ENCODE measurements at places on chromosomes 2 and 18.

- DNase-seq, result no peak
Observed at GRCh38 chr18:9405130-9405529, 70.2 kb upstream of the RALBP1 start.

- peak; percentile 41 for DNase-seq
Observed at GRCh38 chr2:172079838-172080640, 5.3 kb upstream of the DLX1 start.

DNA sequence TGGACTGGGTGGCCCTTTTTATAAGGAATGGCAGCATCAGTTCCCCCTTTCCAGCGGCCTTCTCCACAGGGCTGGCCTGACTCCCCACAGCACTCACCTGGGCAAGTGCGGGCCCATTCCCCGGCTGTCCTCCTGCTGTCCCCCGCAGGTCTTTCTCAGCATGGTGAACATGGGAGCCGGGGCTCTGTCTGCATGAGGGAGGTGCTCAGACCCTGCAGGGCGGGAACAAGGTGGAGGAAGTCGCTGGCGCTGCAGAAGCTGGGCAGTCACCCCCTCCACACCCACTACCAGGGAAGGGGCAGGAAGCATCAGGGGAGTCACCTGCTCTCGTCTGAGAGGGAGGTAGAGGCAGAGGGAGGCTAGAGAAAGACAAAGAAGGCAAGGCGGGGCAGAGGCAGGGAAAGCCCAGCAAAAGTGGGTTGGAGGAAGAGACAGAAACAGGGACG is 12.2 kb downstream of the HES6 start:
- DNase-seq, result no peak

- no peak for DNase-seq
Observed at GRCh38 chr2:42371611-42372473, 10.8 kb upstream of the COX7A2L start.

DNA sequence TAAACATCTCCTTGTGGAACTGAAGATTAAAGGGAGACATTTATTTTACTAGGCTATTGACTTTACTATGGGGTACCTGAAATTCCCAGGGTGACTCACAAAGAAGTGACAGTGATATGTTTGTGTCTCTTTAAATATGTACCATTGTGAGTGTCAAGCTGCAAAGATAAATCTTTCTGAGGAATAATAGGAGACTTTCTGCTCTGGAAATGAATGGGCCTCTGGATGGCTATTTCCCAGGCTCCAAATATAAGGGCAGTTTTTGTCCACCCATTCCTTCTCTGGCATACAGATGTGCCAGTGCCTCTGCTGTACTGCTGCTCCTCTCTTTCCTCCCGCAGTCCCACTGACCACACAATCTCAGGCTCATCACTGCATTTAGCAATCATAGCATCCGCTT is 586.4 kb upstream of the CNTNAP5 start:
- no peak for DNase-seq

DNA sequence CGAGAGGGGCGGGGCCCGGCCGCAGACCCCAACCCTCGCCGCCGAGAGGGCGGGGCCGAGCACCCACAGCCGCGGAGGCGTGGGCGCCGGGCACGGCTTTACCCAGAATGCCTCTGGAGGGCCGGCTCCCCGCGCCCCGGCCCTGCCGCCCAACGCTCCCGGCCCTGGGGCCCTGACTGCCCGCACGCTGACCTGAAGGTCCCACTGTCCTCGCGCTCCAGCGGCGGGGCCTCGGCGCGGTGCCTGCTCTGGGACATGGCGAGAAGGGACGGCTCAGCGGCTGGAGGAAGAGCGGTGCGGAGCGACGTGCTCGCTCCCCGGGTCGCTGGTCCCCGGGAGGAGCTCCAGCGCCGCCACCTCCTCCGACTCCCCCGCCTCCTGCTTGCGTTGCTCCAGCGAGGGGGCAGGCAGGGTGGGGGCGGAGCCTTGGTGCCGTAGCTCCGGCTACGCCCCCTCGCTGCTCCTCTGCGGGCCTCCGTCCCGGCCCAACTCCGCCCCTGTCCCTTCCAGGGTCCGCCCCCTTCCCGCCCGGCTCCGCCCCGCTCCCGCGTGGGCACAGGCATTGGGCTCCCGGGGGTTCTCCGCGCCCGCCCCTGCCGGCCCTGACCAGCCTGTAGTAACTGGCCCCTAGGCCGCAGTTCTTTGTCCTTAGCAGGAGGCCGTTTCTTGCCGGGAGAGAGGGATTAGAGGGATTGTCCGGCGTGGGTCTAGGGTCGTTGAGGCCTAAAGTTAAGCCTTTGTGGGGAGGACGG is at the start of the genes PJVK and PRKRA:
TSS of gene PJVK (plus strand) at position 605 of the 752 bp plus-strand sequence. CDS start 2,032 bp downstream, outside the sequence.
TSS of gene PRKRA (minus strand) at position 402 of the 752 bp plus-strand sequence. CDS start at position 257, 145 bp downstream.
- DNase-seq, result peak; percentile 76

DNA sequence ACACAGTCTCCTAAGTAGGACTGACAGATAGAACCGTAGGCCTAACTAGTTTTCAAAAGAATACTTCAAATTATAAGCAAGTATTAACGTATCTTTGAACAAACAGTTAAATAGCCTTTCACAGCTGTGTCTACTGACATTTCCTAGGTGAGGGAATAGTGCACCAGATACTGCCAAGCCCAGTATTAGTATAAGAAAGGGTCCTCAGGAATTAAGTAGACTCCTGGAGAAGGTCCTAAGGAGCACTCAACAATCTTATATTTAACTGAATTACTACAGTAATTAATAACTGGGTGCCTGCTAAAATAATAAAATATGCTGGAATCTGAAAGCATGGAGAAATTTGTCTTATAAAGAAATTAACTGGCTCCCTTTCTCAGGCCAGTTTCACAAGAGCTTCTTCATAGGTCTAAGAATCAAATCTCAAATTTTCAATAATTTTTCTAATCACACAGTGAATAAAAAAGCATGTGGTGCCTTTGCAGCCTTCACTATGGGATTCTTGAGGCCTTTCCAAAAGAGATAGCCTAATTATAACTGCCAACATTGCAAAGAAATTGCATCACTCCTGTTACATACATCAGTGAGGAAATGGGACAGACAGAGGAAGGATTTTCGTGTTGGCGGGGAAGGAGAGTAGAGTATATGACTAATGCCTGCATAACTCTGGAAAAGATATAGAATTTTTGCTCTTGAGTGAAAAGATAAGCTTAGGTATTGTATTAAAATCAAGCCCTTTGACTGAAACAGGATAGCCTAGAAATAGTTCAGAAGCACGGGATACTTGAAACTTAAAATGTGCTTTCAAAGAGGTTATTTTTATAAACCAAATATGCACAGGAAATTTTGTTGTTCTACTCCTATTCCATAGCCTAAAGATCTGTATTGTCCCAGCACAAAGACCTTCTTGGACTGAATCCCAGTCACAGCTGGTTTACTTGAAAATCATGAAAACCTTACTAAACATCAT is 228.6 kb upstream of the STK17B start:
- DNase-seq, result no peak

DNA sequence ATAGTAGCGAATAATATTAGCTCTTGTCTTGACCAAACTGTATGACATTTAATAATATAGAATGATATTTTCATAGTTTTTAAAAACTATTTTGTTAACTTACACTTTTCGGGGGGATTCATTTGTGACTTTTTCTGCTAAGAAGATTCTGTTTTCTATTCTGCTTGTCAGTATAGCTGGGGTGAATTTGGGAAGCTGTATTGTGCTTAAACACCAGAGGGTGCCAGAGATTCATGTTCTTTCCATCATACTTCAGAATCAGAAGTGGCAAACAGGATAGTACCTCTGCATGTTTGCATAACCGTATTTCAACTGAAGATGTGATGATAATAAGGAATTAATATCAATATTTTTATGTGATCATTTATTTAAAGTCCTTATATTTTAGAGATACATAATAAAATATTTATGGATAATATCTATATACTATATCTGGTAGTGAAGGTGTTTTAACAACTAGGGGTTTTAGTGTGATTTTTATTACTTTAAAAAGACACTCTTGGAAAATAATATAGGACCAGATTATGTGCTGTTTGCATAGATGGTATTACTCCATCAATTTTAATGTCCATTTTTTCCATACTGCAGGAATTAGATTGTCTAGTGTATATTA is 81.0 kb downstream of the TAF4B start:
- no peak for DNase-seq

DNA sequence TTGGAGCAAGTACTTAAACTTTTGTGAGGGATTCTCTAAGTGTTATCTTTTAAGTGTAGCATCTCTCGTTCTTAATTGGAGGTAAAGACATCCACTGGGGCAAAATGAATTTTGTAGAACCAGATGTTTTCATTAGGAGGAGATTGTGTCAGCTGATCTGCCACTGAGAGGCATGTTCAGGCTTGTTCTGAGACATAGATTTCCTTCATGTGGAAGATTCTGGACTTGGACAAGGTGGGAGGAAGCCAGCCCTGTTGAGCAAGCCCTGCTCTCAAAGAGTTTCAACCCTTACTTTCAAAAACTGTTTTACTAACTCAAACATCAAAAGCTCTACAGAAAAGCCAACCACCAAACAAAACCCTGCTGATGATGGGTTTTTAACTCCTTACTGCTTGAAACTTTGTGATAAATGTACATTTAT is 6.5 kb downstream of the MAP4K4 start:
- no peak for DNase-seq

DNA sequence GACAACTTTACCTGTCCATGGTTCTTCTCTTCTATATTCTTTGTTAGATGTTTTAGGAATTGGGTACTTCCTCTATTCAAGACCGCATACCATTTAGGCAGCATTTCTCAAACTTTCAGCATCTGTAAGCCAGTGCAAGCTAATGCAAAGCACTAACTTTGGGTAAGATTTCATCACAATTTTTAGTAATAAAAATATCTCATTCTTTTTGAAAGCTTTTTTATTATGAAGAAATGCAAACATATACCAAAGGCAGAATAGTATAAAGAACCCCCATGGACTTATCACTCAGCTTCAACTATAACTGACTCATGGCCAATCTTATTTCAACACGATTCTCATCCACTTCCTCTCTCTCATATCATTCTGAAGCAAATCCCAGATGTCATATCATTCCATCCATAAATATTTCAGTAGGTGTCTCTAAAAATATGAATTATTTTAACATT is 32.9 kb downstream of the INO80C start:
- no peak for DNase-seq

- no peak for DNase-seq
Observed at GRCh38 chr18:41197967-41198366, 757.1 kb upstream of the PIK3C3 start.

DNA sequence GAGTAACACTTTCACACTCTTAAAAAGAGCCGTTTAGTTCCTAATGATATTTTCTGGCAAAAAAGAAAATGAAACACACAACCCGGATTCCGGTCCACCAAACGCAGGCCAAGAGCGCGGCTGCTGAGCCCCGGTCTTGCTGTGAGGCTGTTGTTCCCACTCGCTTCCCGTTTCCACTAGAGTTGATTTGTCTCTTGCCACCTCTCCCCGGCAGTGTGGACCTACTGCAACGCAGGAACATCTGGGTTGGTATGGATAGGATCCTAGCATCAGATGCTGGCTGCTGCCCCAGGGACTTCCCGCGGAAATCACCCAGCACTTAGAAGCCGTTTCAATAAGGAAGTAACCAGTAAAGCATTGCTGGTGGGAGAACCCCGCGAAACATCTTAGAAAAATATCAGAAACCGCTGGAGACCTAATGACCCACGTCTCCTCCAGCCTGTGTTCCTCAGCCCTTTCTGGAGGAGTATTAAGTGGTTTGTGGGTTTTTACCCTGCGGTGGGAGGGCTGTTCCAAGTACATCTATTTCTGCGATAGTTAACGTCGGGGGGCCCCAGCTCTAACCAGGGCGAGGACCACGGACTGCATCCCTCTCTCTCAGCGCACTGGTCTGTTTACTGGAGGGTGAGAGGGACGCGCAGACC is 939 bp downstream of the DOCK10 start:
- no peak for DNase-seq

- no peak for DNase-seq
Observed at GRCh38 chr18:41113885-41114482, 841.0 kb upstream of the PIK3C3 start.

DNA sequence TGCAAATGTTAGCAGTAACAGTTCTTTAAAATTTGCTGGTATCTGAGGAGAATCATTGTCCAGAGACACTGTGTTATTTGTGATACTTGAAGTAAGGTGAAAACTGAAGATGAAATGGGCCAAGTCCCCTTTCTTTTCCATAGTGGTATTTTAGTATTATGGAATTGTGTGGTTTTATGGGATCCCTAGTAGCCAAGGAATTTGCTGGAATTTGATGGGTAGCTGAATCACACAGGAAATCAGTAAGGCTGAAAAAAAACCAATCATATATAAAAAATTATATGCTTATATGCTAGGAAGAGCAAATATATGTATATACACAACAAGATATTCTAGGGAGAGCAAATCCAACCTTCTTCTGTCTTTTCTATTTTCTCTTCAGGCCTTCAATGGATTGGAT is 54.2 kb upstream of the TACR1 start:
- DNase-seq, result no peak

DNA sequence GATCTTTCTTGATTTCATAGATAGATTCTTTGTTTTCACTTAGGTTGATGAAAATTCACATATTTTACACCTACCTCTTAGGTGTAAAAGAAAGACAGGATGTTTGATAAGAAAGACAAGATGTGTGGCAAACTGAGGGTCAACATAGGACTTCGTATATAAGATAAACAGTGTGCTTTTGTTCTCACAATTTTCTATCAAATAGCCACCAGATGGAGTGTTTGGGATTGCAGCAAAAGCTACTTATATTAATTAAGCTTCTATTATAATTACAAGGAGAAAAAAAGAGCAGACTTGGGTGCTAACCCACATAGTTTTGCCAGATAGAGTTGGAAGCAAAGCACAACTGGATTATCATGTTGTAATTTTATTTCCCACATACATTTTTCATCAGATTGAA is 232.9 kb downstream of the CDH7 start:
- DNase-seq, result no peak

DNA sequence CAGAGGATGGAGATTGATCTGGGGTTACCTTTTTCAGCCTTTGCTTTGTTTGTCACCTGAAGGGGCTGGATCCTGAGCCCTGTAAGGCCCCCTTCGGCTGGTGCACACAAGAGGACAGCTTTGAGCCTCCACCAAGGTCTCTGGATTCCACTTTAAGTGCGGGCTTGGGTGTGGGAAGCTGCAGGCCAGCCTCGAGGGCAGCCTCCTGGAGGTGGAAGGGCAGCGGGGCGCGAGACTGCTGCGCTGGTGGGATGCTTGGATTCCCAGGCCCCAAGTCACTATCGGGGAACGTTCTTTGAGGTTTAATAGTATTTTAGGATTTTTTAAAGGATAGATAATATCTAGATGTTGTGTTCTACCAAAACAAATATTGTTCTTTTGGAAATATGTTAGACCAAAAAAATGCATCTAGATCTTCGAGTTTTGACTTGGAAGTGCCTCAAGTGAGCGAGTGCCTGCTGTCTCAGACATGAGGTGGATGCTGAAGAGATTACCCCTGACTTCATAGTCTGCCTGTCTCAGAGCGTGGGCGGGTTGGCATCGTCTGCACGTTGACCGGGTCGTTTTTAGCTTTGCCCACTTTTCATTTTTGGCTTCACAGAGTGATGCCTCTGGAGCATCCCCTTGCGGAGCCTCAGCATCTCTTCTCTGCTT is 113.8 kb downstream of the AGAP1 start:
- no peak for DNase-seq

Data from NCI-H1436 treated with DMSO at 0.1 percent for 48 hours (cell line).